ENCODE measurements at places on chromosomes 3 and 15.

DNA sequence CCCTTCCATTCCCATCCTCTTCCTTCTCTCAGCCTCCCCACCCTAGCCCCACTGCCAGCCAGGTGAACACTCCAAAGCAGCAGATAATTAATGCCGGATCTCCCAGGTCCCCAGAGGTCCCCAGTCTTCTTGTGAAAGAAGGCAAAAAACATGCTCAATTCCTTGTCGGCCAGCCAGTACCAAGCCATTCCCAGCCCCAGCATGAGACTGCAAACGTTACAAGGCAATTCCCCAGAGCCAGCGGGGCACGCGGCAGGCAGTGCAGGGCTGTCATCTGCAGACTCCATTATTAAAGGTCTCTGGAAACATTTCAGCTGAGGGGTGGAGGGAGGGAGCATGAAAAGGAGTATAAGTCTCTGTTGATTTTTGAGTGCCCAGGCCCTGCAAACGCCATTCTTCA lies 117.8 kb downstream of the XXYLT1 start:
- no peak for DNase-seq

- no peak for DNase-seq
Observed at GRCh38 chr3:49713336-49714105, 6.0 kb downstream of the AMIGO3 start.

- DNase-seq: no peak
Observed at GRCh38 chr3:82355228-82355627, 593.8 kb upstream of the GBE1 start.

DNA sequence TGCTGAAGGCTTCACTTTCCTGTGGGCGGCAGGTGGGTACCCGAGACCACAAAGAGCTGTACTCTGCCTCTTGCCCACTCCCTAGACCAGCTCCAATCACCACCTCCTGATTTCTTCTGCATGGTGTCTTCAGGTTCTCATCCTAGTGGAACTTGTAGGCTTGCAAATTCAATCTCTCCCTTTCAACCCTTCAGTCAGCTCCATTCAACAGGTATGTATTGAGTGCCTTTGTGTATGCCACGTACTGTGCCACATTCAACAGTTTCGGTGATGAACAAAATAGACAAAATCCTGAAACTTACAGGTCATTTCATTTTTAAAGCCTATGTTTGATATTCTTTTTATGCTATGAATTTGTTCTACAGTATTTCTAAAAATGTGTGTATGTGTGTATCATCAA lies 5.4 kb upstream of the CLDN11 start:
- no peak for DNase-seq

- DNase-seq: no peak
Observed at GRCh38 chr3:45261333-45262110, 35.4 kb upstream of the TMEM158 start.

DNA sequence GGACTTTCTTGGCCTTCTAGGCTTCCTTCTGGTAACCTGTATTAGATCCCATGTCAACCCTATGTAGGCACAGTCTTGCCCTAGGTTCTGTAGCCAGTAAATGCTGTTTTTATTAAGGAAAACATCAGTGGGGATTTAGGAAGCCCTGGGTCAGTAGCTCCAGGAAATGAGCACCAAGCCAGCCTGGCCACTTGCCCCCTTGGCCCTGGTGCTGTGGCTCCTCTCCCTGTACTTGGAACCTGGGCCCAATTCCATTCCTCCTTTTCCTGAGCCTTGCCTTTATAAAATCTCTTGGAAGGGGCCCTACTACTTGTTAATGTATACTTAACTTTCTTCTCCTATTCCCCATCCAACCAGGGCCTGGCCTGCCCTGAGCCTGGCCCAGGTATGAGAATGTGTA lies 243.8 kb upstream of the TPRG1 start:
- no peak for DNase-seq

DNA sequence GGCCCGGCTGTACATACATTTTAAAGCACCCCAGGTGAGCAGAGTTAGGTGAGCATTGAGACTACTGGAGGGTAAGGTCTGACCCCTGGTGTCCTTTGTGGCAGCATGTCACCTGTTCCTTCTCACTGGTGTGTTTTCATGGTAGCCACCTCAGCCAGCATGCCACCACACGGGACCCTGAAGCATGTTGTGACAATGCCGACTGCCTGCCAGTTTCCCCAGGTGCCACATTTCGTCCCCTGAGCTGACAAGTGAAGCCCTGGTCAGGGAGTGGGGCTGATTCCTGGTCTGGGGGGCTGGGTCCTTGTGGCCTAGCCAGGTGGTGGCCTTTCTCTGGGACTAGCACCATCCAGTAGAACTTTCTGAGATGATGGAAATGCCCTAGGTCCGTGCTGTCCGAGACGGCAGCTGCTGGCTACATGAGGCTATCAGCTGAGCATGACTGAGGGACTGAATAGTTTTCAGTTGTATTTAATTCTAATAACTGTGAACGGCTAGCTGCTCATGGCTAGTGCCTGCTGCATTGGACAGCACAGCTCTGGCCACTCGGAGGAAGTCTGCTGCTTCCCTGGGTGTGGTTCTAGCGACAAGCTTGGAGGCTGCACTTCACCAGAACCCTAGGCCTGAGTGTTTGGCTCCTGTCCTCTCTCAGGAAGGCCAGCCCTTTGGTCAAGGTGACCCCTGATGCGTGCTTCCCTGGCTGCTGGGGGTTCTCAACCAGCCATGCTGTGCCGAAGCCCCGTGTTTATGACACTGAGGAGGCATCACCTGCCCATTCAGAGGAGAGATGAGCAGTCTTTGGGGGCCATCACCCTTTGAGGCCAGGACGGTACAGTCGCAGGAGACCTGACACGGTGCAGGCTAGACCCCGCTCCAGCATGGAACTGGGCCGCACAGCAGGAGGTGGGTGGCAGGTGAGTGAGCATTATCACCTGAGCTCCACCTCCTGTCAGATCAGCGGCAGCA lies 3.9 kb downstream of the C3orf22 start:
- no peak for DNase-seq

DNA sequence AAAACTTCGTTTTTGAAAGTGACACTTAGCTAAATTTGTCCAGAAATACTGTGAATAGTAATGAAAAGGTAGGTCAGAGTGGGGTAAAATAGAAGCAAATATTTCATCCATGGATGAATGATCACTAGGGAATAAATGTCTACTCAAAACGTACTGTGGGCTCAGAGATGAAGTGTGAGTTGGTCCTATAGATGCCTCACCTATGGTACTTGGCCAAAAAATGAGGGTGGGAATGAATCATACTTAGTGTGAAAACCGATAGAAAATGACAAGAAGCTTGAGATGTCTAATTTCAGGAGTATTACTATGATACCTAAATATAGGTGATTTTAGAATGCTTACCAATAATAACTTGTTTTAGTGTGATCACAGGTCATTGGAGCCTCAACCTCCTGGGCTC lies 155.9 kb downstream of the GMNC start:
- no peak for DNase-seq

- DNase-seq: no peak
Observed at GRCh38 chr3:180359061-180359952, 242.7 kb upstream of the TTC14 start.

GRCh38 chr3:35849963-35850362 lies 210.6 kb downstream of the ARPP21 start:
- DNase-seq: no peak

- DNase-seq: no peak
Observed at GRCh38 chr15:51067510-51067909, 27.2 kb downstream of the TNFAIP8L3 start.

- DNase-seq: no peak
Observed at GRCh38 chr3:98021830-98022560, 13.1 kb downstream of the GABRR3 start.

- no peak for DNase-seq
Observed at GRCh38 chr3:146313746-146314111, 62.8 kb upstream of the PLSCR4 start.

GRCh38 chr3:102972350-102972749 lies 537.5 kb downstream of the ZPLD1 start:
- no peak for DNase-seq

GRCh38 chr3:113035387-113035982 lies 44.7 kb downstream of the GTPBP8 start:
- DNase-seq: peak; percentile 12

- no peak for DNase-seq
Observed at GRCh38 chr3:176734146-176734545, 463.1 kb downstream of the TBL1XR1 start.

- no peak for DNase-seq
Observed at GRCh38 chr3:126418661-126419131, 24.0 kb downstream of the CFAP100 start.

DNA sequence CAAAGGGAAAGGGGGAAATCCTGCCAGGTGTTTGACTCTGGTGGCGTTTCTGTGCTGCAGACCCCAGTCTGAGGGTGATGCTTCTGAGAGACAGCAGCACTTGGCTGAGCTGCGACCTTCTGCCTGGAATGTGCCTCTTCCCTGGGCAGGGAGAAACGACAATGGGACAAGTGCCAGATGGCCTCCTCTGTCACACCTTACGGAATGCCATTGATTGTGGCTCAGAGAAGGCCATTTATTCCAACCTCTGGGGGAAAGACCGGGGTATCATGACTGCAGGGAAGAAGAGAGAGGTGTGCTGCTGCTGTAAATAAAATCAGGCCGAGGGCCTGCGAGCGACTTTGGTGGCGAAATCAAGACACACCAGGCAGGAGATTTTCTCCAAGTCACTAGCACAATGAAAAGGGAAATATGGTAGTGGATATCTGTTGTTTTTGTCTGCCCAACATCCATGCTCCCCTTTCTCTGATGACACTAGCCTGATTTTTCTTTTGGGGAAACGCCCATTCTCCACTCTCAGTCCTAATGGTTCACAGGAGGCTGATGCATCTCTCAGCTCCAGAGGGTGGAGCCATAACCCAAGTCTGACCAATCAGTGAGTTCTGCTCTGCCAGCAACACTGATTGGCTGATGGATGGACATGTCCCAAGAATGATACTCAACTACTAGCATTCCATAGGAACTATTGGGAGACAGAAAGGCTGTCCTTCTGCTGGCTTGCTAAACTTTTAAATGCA lies 336.1 kb downstream of the FOXP1 start:
- DNase-seq: no peak

GRCh38 chr3:53859178-53859577 lies 12.8 kb downstream of the IL17RB start:
- no peak for DNase-seq
